ENCODE measurements at places on chromosomes 5 and 9.

DNA sequence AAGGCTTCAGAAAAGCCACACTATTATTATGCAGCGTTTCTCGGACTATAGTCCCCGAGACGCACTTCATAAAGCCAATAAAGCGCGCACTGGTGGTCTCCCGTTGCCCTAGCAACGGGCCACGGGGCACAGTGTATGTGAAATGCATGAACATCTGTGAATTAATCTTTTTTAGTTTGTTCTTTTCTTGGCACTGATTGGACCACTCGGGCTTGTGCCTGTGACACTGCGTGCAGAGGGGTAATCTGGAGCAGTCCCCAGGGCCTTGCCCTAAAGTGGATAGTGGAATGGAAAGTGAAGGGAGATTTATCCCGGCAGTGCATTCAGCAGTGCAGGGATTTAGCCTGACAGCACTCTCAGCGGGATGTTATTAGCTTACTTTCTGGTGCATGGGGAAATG, 92.1 kb downstream of the TLE4 start:
- DNase-seq: no peak

DNA sequence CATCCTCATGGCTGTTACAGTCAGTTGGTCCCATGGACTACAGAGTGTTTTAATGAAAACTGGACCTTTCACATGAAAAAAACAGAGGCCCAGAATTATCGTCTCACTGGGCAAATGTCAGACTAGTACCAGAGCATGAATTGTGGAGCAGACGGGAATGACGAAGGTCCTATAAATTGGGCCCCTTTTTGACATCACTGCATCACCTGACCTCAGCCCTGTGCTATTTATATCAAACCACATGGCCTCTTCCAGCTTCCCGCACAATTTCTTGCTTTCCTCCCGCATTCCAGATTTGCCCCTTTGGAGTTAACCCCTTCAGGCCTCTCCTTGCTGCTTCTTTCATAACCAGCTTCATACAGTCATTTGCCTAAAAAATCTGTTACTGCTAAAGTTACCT, 301.7 kb downstream of the ATPSCKMT start:
- DNase-seq: no peak

- no peak for DNase-seq
Measured at GRCh38 chr9:113511047-113511521, 47.6 kb downstream of the RGS3 start.

- no peak for DNase-seq
Measured at GRCh38 chr5:61675015-61675692, 343.1 kb downstream of the ZSWIM6 start.

DNA sequence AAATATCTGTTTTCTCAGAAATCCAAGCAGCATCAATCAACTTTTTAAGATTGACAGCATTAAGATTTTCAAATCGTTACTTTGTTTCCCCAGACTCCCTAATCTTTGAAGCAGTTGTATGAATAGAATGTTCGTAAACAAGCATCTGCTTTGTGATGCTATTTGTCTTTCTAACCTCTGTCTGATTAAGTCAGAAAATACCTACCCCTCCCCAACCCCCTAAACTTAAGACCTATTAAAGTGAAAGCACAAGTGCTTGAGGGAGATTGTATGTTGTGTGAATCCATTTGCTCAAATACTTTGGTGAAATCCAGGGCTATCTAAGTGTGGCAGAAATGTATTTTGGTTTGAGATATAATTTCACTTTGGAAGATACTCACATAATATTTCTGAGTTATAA, 47.9 kb upstream of the C5orf47 start:
- DNase-seq: no peak

- DNase-seq: peak; percentile 47
Measured at GRCh38 chr5:53008751-53009150, 19.6 kb downstream of the ITGA2 start.

DNA sequence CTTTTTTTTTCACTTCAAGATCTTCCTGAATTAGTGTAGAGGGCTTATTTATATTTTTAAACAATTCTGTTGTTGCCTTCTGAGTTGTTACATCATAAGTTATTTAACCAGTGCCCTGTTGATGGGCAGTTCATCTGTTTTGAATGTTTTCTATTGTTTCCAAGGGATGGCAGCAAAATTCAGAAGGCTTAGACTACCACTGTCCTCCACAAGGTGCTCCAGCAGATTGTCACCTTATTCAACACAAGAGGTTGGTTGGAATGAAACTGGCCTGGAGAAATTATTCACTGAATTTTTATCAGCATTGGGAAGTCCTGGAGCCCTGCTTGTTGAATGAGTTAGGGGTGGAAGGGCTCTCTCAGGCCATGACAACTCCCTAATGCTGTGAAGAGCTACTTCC, 1.3 kb upstream of the KLHL9 start:
- no peak for DNase-seq

DNA sequence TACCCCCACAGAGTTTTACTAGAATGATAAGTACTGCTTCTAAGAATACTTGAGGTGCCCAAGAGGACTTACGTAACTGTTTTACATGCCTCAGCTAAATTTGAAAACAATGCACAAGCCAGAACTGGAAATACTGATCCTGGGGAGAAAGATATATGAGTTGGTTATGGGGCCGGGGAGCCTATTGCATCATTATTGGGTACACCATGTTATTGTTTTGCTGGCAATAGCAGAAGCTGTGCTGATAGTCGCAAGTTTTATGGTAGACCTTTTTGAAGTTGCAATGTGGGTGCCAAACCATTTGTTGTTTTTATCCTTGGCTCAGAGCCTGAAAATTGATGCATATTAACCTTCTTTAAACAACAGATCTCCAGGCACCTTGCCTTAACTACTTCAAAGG, 108.4 kb upstream of the DHFR start:
- DNase-seq: no peak
